ENCODE measurements at places on chromosomes 11 and 22.

GRCh38 chr11:20363500-20364340 is at the start of gene HTATIP2:
HTATIP2 (plus strand) TSS chr11:20363714; CDS start chr11:20364238, 524 bp downstream.
- DNase-seq: peak; percentile 46

- DNase-seq: peak; percentile 94
Observed at GRCh38 chr11:125164422-125165110, at the start of gene PKNOX2. PKNOX2 (plus strand) TSS chr11:125164751; CDS start chr11:125351306, 186,555 bp downstream.

- DNase-seq: no peak
Observed at GRCh38 chr22:43342347-43343261, 568 bp downstream of the SCUBE1 start.

DNA sequence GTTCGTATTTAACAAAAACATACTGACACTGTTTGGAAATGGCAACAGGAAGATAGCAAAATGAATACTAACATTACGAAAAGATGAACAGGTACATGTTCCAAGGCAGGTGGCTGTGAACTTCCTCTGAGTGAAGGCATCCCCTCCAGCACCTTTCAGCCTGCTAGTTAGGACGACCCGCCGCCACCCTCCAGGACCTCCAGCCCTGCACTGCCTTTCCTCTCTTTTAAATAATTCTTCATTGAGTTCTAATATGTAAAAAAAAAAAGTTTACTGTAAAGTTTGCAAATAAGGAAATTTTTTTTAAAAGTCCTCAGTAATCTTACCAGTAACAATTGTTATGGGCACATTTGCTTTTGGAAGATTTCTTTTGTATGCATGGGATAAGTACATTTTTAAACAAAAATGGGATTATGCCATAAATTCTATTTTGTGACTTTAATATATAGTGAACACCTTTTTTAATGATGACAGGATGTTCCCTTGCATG is 6.0 kb downstream of the NEAT1 start:
- no peak for DNase-seq

- DNase-seq: no peak
Observed at GRCh38 chr11:20114588-20114987, 45.7 kb downstream of the DBX1 start.
